ENCODE measurements at places on chromosomes 16 and 17. TPM values are rescaled to one million over a fixed set of nuclear protein-coding genes. Genes with fewer than 3 reads are reported as not detected.

- no peak for DNase-seq
Measured at GRCh38 chr17:34769049-34769448, 189.7 kb downstream of the TMEM132E start.

WSCD1 gene
- total RNA-seq, result 0.19 TPM

DNA sequence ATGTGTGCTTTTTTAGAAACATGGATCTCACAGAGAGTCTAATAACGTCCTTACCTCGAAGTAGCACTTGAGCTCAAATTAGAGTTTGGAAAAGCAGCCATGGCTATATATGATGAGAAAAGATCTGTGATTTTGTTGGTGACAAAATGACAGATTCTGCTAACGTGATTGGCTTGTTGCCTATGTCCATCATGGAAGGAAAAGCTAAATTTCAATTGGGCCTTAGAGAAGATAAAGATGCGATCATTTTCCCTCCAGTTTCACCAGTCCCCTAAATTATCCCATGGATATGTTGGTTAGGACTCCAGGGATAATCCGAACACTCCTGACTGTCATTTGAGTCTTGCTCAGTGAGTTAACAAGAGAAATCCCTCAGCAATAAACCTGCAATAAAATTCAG is 175.8 kb downstream of the C16orf95 start:
- no peak for DNase-seq

AHSP gene
- total RNA-seq, result not detected

DNA sequence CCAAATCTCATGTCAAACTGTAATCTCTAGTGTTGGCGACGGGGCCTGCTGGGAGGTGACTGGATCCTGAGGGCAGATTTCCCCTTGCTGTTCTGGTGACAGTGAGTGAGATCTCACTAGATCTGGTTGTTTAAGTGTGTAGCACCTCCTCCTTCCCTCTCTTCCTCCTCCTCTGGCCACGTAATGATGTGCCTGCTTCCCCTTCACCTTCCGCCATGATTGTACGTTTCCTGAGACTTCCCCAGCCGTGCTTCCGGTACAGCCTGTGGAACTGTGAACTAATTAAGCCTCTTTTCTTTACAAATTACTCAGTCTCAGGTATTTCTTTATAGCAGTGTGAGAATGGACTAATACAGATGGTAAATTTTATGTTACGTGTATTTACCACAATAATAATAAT is 49.2 kb downstream of the METTL16 start:
- no peak for DNase-seq

DNA sequence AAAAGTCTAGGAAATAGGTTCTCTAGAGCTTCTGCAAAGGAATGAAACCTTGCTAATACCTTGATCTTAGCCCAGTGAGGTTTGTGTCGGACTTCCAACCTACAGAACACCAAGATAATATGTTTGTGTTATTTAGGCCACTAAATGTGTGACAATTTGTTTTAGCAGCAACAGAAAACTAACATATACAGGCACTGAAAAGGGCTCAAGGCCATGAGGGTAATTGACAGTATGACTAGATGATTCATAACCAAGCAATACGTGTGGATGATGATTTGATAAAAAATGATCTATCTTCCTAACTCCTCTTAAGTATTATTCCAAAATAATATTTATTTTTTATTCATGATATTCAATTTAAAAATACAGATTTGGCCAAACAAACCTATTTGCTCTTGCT is 27.7 kb upstream of the MED13 start:
- DNase-seq, result no peak
